NAMALWA (cell line): ENCODE measurements at places on chromosomes 6 and 20.
A peak's percentile ranks its signal among the peaks of the same experiment; 100 is the strongest.

- no peak for DNase-seq
Observed at GRCh38 chr20:61288331-61288784, 36.3 kb downstream of the CDH4 start.

DNA sequence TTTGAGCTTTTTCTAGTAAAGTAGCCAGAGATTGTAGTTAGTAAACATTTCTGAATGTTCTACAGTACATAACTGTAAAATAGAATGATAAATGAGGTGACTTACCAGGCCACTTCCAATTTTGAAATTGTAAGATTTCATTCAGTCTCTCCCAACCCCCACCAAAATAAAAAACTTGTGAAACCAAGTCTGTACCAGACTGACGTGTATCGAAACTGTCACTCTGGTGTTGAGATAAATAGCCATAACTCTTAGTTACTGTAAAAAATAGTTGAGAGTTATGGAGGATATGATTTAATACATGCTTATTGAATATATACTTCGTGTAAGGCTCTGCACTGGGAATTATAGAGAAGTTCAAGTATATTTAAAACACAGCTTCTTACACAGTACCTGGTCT, 455.7 kb downstream of the PLCB1 start:
- DNase-seq: no peak

DNA sequence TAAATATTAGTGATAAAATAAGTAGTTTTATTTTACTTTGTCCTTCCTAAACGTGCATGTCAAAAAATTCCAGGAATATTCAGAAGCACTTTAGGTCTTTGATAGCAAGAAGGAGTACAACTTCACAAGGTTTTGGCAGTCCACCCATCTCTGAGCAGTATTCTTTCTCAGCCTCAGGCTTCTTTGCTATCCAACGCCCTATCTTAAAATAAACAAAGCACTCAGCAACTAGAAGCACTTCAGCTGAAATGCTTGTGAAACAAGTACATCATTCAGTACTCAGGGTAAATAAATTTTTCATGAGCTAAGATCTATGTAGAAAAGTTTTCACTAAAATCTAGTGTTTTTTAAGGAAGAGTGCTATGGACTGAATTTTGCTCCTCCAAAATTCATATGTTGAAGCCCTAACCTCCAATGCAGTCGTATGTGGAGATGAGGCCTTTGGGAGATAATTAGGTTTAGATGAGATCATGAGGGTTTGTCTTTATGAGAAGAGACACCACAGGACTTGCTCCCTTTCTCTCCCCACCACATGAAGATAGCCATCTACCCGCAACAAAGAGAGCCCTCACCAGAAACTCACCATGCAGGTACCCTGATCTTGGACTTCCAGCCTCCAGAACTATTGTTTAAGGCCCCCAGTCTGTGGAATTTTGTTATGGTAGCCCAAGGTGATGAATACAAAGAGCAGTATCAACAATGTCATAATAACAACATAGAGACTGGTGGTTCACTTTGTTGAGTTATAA, 539.1 kb downstream of the TFAP2A start:
- no peak for DNase-seq

DNA sequence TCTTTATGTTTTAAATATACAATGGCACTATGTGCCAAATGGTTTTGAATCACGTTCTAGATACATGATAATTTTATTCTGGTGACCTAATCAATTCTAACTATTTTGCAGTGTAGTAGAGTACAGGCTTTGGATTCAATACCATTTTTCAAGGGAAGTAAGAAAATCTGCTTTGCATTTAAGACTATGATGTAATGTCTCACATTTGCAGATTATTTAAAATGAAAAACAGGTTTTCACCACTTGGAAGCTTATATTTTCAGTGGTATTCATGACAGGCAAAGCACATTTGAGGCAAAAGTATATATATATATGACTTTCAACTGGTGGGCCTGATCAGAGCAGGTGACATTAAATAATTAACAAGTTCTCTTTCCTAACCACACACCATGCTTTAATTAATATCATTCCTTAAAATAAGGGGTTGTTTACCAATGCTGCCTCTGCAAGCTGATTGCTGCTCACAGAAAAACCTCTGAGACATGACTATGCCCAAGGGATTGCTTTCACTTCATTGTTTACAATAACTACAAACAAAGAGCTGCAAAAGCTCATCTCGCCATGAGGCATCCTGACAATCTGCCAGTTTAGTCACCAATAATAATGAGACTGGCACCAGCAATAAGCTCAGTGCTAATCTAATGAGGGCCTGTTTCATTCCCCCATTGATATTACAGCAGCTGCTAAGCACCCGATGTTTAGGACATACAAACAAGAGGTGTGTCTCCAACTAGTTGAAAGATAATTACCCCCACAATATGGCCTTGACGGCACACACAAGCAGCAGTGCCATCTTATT, 1176.0 kb upstream of the GJE1 start:
- DNase-seq: no peak

- no peak for DNase-seq
Observed at GRCh38 chr6:144746902-144747469, 461.9 kb downstream of the UTRN start.

GRCh38 chr6:93894521-93894920, 475.2 kb upstream of the EPHA7 start:
- DNase-seq: no peak

DNA sequence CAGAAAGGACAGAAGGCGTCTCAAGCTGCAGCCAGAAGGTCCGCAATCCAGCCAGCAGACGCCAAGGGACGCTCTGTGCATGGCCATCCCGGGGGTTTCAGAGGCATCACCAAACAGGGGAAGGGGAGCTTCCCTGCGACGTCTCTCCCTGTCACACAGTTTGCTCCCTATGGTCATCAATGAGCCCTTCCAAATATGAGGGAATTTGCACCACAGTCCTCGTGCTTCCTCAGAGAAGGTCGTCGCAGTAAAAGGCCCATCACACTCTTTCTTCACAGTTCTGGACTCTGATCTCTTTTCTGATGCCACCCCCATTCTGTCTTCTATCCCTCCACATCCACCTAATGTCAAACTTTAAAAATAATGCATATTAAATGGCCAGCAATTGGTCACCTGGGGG, 10.2 kb upstream of the FOXC1 start:
- no peak for DNase-seq

DNA sequence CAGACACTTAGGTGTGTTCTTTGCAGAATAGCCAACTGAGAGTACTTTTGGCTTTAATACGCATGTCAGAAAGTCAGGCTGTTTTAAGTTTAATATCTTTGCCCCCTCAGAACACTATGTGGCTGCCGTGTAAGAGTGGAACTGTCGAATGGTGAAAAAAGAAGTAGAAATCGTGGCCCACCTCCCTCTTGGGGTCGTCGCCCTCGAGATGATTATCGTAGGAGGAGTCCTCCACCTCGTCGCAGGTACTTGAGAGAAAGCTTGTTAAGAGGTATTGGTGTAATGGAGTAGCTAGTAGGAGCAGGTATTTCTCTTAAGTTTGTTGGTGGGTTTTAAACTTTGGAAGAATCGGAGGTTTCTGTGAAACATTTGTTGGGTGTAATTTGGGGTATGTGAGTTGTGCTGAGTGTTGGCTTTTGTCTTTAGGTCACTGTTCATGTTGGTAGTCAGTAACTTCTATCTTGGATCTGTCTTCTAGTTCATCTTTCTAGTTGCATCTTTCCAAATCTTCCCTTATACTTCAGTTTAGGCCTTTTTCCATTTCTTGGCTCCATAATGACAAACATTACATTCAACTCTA, 4.7 kb downstream of the SRSF3 start:
- peak; percentile 20 for DNase-seq
